ENCODE measurements at places on chromosomes 4 and X.

DNA sequence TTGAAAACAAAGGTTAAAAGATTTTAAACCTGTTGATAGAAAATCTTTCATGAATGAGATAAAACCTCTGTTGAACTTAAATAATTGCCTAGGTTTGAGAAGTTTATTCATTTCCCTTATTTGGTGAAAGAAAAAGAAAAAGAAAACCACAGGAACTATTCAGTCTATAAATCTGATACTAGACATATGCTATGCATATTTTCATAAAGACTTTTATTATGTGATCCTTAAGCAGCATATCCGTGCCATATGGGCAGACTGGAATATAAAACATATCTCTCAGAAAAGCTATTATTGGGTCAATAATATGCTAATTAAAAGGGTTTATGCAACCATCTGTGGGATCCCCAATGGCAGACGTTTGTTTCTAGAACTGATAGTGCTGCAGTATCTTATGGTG lies 178.7 kb downstream of the RASL11B start:
- DNase-seq, result no peak

DNA sequence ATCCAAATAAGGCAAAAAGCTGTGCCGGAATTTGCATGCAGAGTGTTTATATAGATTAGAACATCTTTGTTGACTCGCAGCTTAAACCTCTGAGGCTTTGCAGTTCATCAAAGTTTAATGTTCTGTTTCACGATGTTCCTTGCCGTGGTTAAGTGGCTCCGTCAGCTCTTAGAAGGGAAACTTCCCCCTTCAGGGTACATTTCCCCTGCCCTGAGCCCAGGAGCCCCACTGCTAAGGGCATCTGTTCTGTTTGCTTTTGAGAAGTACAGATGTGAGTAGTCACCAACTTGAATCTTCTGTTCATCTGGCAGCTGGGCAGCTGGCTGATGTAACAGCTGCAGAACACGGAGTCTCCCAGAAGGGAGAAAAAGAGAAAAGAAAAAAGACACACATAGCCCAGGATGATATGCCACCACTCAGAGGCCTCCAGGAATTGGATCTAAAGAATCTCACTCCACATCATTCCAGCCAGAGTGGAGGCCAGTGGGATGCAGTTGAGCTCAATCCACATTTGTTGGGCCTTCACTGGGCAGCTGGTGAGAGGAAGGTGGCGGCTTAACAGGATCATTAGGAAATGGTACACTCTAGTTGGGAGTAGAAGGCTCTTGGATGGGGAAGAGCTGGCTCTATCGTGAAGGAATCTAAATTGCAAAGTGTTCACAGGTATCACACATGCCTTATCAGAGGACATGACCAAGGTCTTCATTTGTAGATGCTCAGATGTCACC lies 178.7 kb upstream of the RBPJ start:
- no peak for DNase-seq

GRCh38 chrX:5549512-5549911 lies 679.2 kb downstream of the NLGN4X start:
- no peak for DNase-seq

- DNase-seq, result no peak
Observed at GRCh38 chr4:152659806-152660205, 20.0 kb downstream of the TMEM154 start.

DNA sequence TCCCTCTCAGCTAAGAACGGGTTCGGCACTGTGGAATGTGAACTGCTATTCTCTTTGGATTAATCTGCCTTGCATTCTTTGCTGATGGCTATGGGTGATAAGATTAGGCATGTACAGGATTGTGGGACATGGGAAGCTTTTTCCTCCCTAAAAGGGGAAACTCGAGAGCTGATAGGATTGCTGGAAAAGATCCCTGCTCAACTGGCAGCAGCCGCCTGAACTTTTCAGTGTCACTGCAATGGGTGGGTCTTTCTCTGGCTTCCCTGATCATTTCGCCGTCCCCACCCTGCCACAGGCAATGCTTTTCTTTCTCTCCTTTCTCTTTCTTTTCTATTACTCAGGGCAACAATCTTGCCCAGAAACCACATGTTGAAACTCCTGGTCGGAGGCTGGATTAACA lies 20.5 kb downstream of the PAGE2 start:
- no peak for DNase-seq

Measured in GM04504 (cell line).